ENCODE measurements at places on chromosomes 3 and 15. TPM values are rescaled to one million over a fixed set of nuclear protein-coding genes. Genes with fewer than 3 reads are reported as not detected.

GRCh38 chr15:89127054-89127702 lies 38.9 kb downstream of the ABHD2 start:
- peaks cover 29% of the 10 kb centered on the region for H3K4me1 ChIP-seq
- H3K27ac ChIP-seq, result no peak overlapping the region
- H3K4me3 ChIP-seq, result no peak overlapping the region
- peaks cover 14% of the 10 kb centered on the region for H3K36me3 ChIP-seq

- no peak for DNase-seq
- H3K4me3 ChIP-seq, result no peak overlapping the region
- peaks cover 64% of the 10 kb centered on the region for H3K27me3 ChIP-seq
- no peak overlapping the region for H3K27ac ChIP-seq
- no peaks in the 10 kb centered on the region for H3K4me1 ChIP-seq
Observed at GRCh38 chr15:72982714-72983113, 69.5 kb upstream of the NEO1 start.

GRCh38 chr3:119219069-119219468 lies 21.6 kb downstream of the B4GALT4 start:
- H3K27me3 ChIP-seq, result no peaks in the 10 kb centered on the region
- H3K27ac ChIP-seq, result peak overlapping the region; percentile 66
- H3K36me3 ChIP-seq, result peaks cover 41% of the 10 kb centered on the region

- no peak for DNase-seq
- H3K36me3 ChIP-seq, result no peaks in the 10 kb centered on the region
- no peak overlapping the region for H3K27ac ChIP-seq
- no peaks in the 10 kb centered on the region for H3K27me3 ChIP-seq
- H3K4me3 ChIP-seq, result no peak overlapping the region
Observed at GRCh38 chr3:168534761-168535160, 439.0 kb upstream of the GOLIM4 start.

- no peak overlapping the region for H3K4me3 ChIP-seq
- no peaks in the 10 kb centered on the region for H3K4me1 ChIP-seq
- no peak for DNase-seq
- H3K27ac ChIP-seq, result no peak overlapping the region
- H3K36me3 ChIP-seq, result no peaks in the 10 kb centered on the region
Observed at GRCh38 chr3:13204177-13204581, 130.9 kb upstream of the IQSEC1 start.

- H3K4me1 ChIP-seq, result no peaks in the 10 kb centered on the region
- H3K27ac ChIP-seq, result no peak overlapping the region
- no peak for DNase-seq
- peaks cover 5% of the 10 kb centered on the region for H3K27me3 ChIP-seq
- no peak overlapping the region for H3K4me3 ChIP-seq
Observed at GRCh38 chr3:152944671-152945070, 109.7 kb downstream of the P2RY1 start.

DNA sequence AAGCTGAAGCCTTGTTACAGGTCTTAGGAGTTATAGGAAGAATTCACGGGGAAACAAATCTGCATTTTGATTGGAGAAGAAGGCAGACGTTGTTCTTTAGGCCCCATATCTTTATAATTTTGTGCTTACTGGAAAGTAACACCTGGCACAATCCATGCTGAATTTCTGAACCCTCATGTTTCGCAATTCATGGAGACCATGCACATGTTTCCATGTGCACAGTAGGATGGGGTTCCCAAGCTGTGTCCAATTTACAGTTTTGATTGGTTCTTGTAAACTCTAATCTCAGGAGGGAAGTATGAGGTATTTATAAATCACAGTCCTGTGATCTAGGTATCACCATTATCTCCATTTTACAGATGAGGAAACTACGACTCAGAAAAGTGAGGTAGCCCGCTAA lies 7.8 kb upstream of the SCAANT1 start:
- no peak overlapping the region for H3K27ac ChIP-seq
- DNase-seq, result no peak
- no peak overlapping the region for H3K4me3 ChIP-seq
- no peaks in the 10 kb centered on the region for H3K27me3 ChIP-seq
- peaks cover 36% of the 10 kb centered on the region for H3K4me1 ChIP-seq

GRCh38 chr3:176611703-176612102 lies 585.6 kb downstream of the TBL1XR1 start:
- no peaks in the 10 kb centered on the region for H3K36me3 ChIP-seq
- no peaks in the 10 kb centered on the region for H3K27me3 ChIP-seq
- H3K4me3 ChIP-seq, result no peak overlapping the region
- H3K27ac ChIP-seq, result no peak overlapping the region
- no peaks in the 10 kb centered on the region for H3K4me1 ChIP-seq

DNA sequence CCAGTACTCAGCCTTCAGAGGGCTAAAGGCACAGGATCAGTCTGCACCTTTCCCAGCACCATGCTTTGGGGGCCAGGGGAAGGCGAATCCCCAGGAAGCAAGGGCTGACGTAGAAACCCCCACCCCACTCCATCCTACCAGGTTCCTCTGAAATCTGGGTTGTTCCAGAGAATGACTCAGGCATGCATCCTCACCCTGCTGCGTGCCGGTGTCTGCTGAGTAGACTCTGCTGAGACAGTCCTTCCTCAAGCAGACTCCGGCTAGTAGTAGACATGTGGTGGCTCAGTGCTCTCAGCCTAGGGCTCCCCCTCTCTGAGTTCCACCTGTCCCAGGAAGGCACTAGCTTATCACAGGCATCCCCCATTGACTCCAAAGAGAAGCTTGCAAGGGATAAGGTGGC lies 9.0 kb downstream of the TMEM43 start:
- H3K4me1 ChIP-seq, result no peaks in the 10 kb centered on the region
- DNase-seq, result no peak
- H3K36me3 ChIP-seq, result peaks cover 25% of the 10 kb centered on the region
- no peak overlapping the region for H3K4me3 ChIP-seq

DNA sequence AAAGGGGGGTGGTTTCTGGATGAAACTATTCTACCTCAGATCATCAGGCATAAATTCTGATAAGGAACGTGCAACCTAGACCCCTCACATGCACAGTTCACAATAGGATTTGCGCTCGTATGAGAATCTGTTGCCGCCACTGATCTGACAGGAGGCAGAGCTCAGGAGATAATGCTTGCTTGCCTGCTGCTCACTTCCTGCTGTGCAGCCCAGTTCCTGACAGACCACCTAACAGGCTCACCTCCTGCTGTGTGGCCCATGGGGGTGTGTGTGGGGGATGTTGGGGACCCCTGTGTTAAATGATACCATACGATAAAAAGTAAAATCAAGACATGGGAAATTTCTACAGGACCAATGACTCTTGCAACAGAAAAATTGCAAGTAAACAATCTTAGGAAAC lies 24.0 kb downstream of the CP start:
- H3K4me3 ChIP-seq, result no peak overlapping the region
- H3K4me1 ChIP-seq, result no peaks in the 10 kb centered on the region
- DNase-seq, result no peak
- no peak overlapping the region for H3K27ac ChIP-seq
- H3K27me3 ChIP-seq, result peaks cover 52% of the 10 kb centered on the region

DNA sequence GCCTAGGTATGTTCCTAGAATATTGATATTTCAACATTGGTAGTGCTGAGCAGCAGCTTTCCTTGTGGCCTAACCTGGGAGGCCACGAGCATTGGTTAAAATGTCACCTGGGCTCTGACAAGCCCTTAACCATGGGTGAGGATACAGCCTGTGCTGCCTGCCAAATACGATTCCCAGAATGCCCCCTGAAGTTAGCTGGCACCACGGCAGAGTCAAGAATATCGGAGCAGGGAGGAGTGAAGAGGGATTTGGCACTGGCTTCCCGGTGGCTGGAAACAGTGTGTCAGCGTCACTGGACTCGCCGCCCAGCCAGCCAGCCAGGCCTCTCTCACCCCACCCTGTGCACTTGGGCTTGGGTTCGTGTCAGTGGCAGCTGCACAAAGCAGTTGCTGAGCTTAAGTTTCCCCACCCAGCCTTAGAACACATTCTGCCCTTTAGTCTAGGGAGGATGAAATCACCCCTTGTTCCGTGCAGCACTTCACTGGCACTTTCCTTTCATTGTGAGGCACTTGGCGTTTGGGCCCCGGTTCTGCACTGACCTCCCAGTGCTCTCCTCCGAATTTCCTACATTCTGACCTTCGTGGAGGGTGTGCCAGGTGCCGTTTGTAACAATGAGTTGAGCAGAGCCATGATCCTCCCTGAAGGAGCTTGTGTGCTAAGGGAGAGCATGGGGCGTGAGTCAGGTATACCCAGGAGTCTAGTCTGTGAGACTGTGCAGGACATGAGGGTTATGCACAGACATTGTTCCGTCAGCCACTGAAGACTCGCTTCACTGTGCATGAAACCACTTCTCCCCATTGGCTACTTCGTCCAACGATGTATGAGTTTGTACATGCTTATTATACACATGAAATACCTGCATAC lies 152.8 kb upstream of the BHLHE40 start:
- H3K27ac ChIP-seq, result peak overlapping the region; percentile 99
- no peak for DNase-seq
- peaks cover 83% of the 10 kb centered on the region for H3K36me3 ChIP-seq

GRCh38 chr3:131393051-131393450 lies 11.5 kb downstream of the NUDT16 start:
- no peaks in the 10 kb centered on the region for H3K4me1 ChIP-seq
- H3K27me3 ChIP-seq, result peaks cover 2% of the 10 kb centered on the region

- H3K27me3 ChIP-seq, result peaks cover 31% of the 10 kb centered on the region
- H3K4me3 ChIP-seq, result peak overlapping the region; percentile 71
- DNase-seq, result no peak
- no peak overlapping the region for H3K27ac ChIP-seq
- H3K4me1 ChIP-seq, result peaks cover 27% of the 10 kb centered on the region
Observed at GRCh38 chr3:41198046-41198445, 1.3 kb upstream of the CTNNB1 start.

ACTC1 gene
- not detected for total RNA-seq

OR5K2 gene
- total RNA-seq, result not detected

NEK10 gene
- 0.70 TPM for total RNA-seq

CHRM5 gene
- not detected for total RNA-seq

RLBP1 gene
- not detected for total RNA-seq

PLA2G4E gene
- total RNA-seq, result not detected

TRH gene
- not detected for total RNA-seq
